ENCODE measurements at places on chromosomes 16 and 17.
A peak's percentile ranks its signal among the peaks of the same experiment; 100 is the strongest.

- no peak for DNase-seq
Observed at GRCh38 chr16:35142809-35143192, 1683.4 kb downstream of the TP53TG3F start.

- no peak for DNase-seq
Observed at GRCh38 chr17:32558997-32559650, 72.3 kb downstream of the CDK5R1 start.

- no peak for DNase-seq
Observed at GRCh38 chr16:88560714-88561484, 9.3 kb upstream of the ZC3H18 start.

GRCh38 chr16:72022127-72022526 is 13.6 kb downstream of the DHODH start:
- no peak for DNase-seq

DNA sequence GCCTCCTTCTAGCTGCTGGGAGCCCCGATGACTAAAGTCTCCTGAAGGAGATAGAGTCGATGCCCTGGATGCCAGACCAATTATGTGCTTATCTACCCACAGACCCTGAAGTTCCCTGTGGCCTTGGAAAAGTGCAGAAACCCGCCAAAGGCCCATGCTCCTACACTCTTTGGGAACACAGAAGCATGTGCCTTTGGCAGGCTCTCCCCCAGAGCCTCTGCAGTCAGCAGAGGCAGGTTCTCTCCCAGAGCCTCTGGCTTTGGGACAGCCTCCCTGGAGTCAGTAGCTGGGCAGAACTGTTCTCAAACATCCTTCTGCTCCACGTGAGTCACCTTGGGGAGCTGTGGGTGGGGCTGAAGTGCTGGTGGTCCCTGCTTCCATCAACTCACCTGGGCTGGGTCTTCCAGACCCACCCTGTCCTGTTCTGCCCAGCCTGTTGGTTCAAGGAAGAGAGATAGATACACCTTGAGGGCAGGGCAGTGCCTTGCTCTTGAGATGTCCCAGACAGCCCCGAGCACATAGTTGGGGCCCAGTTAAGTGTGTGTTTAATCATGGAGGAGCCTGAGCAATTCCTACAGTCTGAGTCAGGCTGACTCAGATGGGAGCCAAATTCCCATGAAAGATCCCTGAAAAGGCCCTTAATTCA is 3.2 kb upstream of the CDK5RAP3 start:
- no peak for DNase-seq

GRCh38 chr17:4947411-4948165 is 742 bp downstream of the PFN1 start:
- no peak for DNase-seq

DNA sequence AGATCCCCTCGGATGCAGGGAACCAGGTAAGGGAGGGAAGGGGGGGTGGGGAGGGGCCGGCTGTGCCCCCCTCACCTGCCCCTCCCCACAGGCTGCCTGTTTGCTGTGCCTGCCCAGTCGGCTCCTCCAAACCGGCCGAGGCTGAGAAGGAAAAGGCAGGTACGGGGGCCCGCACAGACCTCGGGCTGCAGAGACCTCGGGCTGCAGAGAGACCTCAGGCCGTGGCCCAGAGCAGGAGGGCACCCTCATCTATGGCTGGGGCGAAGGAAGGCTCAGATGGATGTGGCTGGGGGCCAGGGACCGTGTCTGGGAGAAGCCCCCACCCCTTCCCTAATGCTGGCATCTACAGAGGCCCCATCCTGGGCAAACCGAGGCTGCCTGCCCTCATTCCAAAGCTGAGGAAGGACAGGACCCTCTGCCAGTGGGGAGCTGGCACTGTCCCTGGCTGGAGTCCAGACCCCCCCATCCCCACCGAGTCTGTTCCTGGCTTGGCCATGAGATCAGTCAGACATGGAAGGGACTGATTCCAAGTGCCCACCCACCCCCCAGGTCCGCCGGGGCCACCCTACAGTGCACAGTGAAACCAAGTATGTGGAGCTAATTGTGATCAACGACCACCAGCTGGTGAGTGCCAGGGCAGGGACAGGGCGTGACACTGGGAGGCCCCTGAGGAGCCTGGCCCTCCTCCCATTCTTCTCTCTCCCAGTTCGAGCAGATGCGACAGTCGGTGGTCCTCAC is 13.7 kb downstream of the ADAM11 start:
- DNase-seq = no peak

- no peak for DNase-seq
Observed at GRCh38 chr17:73585583-73585982, 58.7 kb downstream of the SDK2 start.

- no peak for DNase-seq
Observed at GRCh38 chr17:10993126-10993525, 155.2 kb upstream of the PIRT start.

- no peak for DNase-seq
Observed at GRCh38 chr17:17144916-17145665, 61.0 kb downstream of the PLD6 start.

GRCh38 chr16:69237296-69237695 is 50.3 kb downstream of the SNTB2 start:
- DNase-seq = no peak

DNA sequence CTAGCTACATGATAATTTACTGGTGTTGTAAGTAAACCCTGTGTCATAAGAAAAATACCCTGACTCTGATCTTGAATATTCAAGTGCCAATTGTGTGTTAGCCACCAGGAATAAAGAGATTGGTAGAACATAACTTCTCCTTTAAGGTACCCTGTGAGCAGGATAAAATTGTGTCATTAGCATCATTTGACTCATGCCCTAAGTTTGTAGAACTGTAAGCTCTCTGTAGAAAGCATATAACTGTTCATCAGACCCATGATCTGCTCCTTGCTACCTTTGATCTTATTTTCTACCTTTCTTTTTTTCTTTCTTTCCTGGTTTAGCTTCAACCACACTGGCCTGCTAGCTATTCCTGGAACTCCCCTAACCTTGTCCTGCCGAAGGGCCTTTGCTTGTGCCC is 35.8 kb downstream of the PTRH2 start:
- no peak for DNase-seq

DNA sequence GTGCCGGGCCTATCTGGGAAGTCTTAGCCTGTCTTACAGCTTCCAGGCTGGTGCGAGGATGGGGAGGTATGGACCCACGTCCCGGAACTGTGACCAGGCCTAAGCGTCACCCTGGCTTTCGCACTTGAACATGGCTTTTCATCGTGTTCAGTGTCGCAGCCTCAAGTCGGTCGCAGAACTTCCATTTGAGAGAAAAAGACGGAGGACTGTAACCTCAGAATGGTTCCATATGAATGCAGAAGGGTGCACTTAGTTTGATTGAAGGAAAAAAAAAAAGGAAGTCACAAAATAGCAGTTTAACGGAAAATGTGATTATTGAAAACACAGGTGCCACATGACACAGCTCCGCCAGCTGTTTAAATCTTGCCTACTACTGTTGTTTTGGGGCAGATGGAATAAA is 30.2 kb upstream of the JPT2 start:
- DNase-seq = no peak

- no peak for DNase-seq
Observed at GRCh38 chr17:4808378-4808767, 1.4 kb downstream of the PLD2 start.

DNA sequence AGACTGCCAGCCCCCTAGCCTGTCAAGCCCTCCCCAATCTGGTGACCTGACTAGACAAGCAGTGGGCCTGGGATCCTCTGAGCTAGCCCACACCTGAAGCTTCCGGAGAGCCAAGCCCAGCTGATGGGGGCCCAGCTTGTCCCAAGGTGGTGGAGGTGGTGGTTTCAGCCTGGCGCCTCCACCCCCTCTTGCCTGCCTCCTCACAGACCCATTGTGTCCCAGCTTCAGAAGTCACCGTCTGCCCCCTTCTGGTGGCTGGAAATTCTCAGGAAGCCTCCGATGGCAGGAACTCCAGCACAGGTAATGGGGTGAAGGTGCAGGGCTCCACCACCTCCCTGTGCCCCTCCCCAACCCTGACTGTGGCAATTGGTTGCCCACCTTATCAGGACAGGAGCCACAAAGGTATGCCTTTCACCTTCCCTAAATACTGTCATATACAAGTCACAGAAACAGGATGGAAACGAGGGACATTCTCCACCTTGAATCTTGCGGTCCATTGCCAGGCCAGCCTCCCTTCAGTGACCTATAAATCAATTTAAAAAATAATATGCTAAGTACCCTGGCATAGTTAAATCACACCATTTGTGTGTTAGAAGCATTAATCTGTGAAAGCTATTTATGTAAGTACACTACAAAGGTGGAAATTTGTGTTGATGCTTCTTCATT is 66.0 kb upstream of the ZNF423 start:
- DNase-seq = peak; percentile 79

DNA sequence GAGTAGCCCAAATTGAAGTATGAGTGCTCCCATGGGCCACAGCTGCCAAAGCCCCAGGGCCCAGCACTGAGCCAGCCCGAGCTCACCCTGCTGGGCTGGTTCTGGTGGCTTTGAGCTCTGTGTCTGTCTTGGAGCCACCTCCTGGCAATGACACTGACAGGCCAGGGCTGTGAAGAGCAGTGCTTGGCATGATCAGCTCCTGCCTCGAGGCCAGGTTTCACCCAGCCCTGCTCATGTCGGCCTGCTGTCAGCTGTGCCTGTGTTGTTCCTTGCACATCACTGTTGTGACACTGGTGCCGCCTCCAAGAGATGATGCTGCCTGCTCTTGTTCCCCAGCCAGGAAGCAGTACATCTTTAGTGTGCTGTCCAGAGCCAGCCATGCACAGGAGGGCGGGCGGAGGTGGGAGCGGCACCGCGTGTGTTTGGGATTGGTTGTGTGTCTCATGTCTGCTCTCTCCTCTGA is 26.0 kb downstream of the PLD6 start:
- no peak for DNase-seq

GRCh38 chr16:18984435-18985005 is 786 bp downstream of the TMC7 start:
- DNase-seq = no peak

DNA sequence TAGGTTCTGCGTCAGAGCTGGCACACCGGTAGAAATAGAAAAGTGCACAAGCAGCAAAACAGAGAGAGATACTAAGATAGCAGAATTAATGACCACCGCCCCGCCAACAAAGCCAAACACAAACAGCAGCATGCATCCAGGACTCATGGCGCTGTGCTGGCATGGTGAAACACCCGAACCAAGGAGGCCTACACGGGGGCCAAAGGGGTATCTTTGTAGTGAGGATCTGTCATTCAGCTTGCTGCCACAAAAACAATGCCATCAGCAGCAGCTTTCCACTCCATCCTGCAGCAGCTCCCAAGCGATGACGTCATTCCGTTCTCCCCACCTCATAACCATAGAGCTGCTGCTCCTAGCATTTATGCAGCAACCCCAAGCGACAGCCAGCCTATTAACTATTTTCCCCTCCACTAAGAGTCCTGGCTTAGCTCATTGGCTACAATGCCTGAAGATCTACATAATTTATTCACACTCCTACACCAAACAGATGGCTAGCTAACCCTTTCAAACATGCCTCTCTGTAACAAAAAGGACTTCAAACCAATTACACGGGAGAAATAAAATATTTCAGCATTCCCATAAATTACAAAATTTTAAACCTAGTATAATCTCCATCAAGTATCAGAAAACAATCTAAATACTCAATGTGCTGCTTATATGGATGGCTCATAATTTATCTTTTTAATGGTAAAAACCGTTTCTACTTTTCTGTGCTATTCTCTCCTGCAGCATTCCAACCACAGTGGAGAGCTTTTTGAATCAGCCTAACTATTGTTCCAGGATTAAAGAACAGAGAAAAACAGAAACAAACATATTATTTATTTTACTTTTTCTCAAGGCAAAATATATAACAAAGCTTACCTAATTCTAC is 73.9 kb downstream of the SPAG9 start:
- DNase-seq = peak; percentile 76

GRCh38 chr16:88613911-88614817 is 24.2 kb upstream of the IL17C start:
- DNase-seq = no peak

GRCh38 chr17:39568702-39569101 is 39.0 kb downstream of the NEUROD2 start:
- DNase-seq = no peak

DNA sequence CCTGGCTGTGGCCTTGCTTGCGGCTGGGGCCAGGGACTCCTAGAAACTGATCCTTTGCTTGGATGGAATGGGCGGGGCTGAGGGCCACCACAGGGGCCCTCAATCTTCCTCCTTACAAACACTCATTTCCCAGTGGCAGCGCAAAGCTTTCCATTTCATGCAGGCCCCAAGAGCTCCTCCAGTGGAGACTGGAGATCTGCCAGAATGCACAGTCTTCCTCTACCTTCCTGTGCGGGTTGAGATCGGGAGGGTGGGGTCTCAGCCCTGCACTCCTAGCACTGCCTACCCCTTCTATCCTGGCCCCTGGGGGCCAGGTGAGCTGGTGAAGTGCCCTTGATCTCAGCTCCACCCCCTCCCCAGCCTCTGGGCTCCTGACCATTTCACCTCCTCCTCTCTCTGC is 1.7 kb downstream of the NRN1L start:
- DNase-seq = no peak

- no peak for DNase-seq
Observed at GRCh38 chr17:49358641-49359247, 3.3 kb downstream of the ZNF652 start.

GRCh38 chr17:31318298-31318801 is 3.1 kb downstream of the EVI2A start:
- DNase-seq = no peak

DNA sequence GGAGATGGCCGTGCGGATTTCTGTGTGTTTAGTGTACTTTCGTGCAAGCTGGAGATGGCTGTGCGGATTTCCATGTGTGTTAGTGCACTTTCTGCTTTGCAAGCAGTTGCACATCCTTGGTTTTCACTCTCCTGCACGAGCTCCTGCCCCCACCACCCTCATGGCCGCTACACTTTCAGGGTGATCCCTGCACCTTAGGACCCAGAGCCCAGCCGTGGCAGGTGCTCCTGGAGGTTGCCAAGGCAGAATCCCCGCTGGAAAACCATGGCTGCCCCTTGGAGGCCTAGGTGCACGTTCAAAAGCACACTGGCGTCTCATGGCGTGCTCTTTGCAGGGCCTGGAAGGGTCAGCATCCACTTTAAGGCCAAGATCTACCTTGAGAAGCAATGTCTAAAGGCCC is 311.0 kb upstream of the TNRC6C start:
- peak; percentile 36 for DNase-seq

DNA sequence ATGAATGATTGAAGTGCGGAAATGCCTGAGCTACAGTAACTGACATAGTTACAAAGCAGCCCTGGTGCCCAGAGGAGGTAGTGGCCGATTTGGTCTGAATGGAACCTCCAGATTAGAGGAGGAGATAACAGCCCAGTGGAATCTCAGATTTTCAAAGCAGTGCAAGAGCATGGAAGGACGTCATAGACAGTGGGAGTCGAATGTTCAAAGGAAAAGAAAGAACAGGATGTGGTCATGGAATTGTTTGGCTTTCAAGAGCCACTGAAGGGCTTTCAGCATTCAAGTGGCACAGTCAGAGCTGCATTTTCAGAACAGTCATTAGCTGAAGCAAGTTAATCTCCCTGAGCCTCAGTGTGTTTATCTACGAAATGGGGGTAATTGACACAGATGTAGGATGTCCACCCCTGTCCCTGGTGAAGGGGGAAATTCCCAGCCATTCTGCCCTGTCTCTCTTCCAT is 104.6 kb upstream of the CACNG3 start:
- no peak for DNase-seq
